ENCODE measurements at places on chromosomes 6 and 20.

DNA sequence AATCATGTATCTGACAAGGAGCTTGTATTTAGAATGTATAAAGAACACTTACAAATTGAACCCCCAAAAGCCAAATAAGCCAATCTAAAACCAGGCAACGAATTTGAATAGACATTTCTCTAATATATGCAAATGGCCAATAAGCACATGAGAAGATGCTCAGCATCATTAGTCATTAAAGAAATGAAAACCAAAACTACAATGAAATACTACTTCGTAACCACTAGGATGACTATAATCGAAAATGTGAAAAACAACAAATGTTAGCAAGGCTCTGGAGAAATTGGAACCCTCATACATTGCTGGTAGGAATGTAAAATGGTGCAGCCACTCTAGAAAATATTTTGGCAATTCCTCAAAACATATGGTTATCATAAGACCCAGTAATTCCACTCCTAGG is 105.8 kb upstream of the TOP1 start:
- DNase-seq: no peak

GRCh38 chr6:35016502-35017321 is 124.4 kb downstream of the TCP11 start:
- no peak for DNase-seq

GRCh38 chr6:39269961-39270360 is 40.7 kb upstream of the KCNK5 start:
- no peak for DNase-seq

- no peak for DNase-seq
Measured at GRCh38 chr20:58113716-58114115, 114.7 kb downstream of the ANKRD60 start.

DNA sequence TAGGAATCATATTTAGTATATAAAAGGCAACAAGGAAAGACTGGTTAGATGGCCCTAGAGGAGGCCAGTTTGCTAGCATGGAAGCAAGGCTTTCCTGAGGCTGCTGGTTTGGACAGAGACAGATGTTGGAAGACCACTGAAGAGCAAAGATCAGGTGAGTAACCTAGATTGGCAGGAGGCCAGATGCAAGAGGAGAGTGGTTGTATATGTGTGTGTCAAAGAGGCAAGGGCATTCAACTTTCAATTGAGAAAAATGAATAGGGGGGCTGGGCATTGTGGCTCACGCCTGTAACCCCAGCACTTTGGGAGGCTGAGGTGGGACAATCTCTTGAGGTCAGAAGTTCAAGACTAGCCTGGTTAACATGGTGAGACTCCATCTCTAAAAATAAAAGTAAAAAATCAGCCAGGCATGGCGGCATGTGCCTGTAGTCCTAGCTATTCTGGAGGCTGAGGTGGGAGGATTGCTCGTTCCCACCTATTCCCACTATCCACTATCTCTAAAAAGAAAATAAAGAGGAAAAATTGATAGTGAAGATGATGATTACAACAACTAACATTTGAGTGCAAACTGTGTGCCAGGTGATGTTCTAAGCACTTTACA is 79.8 kb downstream of the PRDM1 start:
- no peak for DNase-seq

- DNase-seq: no peak
Measured at GRCh38 chr20:16166737-16167136, 406.5 kb downstream of the KIF16B start.
